ENCODE measurements at places on chromosomes 11 and 22.

- DNase-seq = no peak
Measured at GRCh38 chr11:83069441-83070043, 2.2 kb downstream of the RAB30 start.

GRCh38 chr11:75583718-75584658 is 21.9 kb downstream of the SERPINH1 start:
- no peak for DNase-seq

- DNase-seq = no peak
Measured at GRCh38 chr11:102313238-102313940, 3.9 kb upstream of the BIRC3 start.

GRCh38 chr11:5631969-5632635 is 7.3 kb downstream of the TRIM34 start:
- no peak for DNase-seq

DNA sequence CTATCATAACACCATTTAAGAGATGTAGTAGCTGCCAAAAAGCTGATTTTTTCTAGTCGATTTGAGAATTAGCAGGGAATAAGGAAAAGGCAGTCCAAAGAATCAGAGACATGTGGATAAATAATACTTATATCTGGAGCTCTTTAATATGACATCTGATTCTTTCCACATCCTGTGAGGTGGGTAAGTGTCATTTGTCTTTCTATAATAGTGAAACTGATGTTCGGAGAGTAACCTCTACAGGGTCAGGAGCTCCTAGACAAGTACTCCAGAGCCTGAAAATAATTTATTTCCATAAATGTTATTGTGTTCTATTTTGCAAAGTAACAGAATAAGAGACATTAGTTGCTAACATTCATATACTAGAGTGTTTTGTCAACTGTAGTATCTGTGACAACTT is 367.6 kb downstream of the DYNC2H1 start:
- no peak for DNase-seq

DNA sequence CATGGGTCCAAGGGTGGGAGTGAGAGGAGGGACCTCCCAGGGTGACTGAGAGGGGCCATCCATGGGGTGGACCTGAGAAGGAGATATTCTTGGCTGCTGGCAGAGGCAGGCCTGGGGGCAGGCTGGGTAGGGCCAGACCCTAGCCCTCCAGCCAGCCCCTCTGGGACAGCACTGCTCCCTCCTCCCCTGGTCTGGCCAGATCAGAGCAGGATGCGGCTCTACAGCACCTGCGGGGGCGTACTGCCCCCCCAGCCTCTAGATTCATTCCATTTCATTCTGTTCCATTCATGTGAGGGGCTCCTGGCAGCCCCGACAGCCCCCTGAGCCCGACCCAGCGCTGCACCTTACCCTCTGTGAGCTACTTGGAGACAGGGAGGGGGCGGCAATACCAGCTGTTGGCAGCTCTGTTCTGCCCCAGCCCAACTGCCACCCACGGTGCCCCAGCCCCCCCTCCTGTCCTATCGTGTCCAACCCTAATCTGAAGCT is 34.3 kb upstream of the MYRF start:
- DNase-seq = no peak

- DNase-seq = peak; percentile 13
Measured at GRCh38 chr11:56783448-56784041, 35.0 kb upstream of the OR9G4 start.

GRCh38 chr11:105367129-105367528 is 227.6 kb upstream of the CARD18 start:
- no peak for DNase-seq

- DNase-seq = no peak
Measured at GRCh38 chr11:71399341-71399740, 48.9 kb downstream of the DHCR7 start.

DNA sequence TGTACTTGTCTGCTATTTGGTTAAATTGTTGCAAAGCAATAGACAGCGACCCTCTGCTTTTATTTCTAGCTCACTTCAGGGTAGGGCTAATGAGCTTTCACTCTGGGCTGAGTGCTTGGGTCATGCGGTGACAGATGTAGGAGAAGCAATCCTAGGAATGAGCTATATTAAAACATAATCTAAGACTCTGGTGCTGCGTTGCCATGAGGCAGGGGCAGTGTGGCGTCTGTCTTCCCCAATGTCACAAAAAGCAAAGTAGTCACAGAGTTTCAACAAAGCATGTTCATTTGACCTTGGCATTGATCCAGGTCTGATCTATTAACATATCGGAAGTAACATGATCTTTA is 55.5 kb upstream of the GRAMD1B start:
- no peak for DNase-seq

DNA sequence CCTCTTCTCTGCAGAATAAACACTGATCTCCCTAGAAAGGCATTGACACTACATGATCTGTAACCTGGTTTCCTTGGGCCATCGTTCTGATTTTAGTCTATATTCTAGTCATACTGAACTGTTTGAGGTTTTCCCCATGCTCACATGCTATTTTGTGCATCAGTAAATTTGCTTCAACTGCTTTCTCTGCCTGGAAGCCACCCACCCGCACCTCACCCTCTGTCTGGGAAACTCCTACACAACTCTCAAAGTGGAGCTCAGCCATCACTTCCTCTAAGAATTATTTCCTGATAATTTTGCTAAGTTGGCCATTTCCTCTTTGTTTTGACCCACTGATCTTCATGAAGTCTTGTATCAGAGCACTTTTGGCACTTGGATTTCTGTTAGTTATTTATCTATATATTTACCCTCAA is 36.1 kb downstream of the MMP20 start:
- no peak for DNase-seq

GRCh38 chr22:32340411-32340810 is 17.3 kb upstream of the RFPL3 start:
- no peak for DNase-seq

DNA sequence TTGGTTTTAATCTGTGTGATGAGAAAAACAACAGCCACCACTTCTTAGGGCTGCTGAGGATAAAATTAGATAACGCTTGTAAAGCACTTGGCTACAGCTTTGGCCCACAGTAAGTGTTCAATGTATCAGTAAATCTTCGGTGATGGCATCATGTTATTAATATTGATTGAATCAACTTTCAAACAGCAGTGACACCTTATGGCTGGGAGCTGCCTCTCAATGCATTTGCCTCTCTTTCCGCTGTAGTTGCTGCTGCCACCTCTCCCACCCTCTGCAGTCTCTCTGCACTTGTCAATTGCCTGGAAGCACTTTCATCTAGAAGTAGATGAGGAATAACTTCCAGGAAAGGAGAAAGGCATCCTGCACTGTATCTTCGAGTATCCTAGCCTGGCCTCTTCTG is 491.1 kb downstream of the OPCML start:
- DNase-seq = no peak

DNA sequence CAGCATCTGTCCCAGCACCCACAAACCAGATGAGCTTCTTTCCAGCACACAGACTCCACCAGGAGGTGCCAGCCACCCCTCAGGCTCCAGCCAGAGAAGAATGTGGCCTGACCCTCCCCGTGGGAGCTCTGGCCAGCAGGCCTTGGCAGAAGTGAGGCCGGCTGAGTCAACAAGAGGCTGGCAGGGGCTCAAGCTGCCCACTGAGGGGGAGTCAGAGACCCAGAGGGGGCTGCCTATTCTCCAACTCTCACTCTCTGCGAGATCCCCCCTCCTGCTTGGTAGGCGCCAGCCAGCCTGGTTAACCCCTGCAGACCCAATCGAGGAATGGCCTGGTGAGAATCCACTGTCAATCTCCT is 10.6 kb upstream of the CDC42EP1 start:
- DNase-seq = no peak

- no peak for DNase-seq
Measured at GRCh38 chr11:41281131-41281742, 178.2 kb downstream of the LRRC4C start.

DNA sequence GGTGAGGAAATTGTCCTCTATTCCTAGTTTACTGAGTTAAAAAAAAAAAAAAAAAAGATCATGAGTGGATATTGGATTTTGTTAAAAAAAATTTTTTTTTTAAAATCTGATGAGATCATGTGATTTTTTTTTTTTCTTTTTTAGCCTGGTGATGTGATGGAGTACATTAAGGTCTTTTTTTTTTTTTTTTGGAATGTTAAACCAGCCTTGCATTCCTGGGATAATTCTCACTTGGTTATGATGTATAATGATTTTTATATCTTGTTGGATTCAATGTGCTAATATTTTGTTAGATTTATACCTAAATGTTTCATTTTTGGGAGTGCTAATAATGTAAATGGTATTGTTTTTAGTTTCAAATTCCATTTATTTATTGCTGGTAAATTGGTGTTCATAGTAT is 43.3 kb downstream of the DDX10 start:
- DNase-seq = no peak

- DNase-seq = no peak
Measured at GRCh38 chr11:69007975-69008381, 5.1 kb downstream of the MRGPRF start.

GRCh38 chr11:86205421-86206336 is 38.9 kb upstream of the EED start:
- DNase-seq = no peak

- DNase-seq = no peak
Measured at GRCh38 chr11:117717485-117718314, 79.3 kb downstream of the DSCAML1 start.

DNA sequence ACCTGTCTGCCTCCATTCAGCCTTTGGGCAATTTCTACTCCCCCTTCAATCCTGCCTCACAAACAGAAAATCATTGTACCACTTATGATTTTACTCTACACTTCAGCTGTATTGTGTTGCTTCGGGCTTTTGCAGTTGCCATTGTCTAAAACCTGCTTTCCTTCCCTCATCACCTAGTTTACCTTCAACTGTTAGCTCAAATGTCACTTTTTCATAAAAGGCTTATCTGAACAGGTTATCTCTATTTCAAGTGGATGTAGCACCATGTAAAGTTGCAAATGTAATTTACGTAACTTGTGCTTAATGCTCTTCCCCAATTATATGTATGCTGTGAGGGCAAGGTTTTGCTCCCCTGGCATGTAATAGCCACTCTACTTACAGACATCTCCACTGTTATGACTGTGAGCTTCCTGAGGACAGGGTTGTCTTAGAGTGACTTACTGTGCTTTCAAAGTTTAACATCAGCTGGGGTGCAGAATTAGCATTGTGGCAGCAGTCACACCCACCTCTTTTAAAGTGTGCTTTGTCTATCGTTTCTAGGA is 5.4 kb downstream of the RPS25 start:
- DNase-seq = no peak

GRCh38 chr11:73275381-73275750 is 3.2 kb downstream of the P2RY6 start:
- no peak for DNase-seq

DNA sequence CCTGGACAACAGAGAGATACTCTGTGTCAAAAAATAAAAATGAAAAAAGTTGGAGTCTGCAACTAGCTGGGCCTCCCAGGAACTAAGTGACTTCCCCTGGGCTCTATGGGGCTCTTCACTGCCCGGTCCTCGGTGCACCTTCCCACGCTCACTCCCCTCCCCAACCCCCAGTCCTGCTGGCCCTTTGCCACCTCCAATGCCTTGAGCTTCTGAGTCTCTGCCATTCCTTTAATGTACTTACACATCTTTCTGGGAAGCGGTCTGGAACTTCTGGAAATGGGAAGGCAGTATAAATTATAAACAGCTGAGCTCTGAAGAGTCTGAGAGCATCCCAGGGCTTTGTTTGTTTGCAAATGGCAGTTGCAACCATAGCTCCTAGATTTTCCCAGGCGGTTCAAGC is 5.9 kb upstream of the BATF2 start:
- DNase-seq = no peak

DNA sequence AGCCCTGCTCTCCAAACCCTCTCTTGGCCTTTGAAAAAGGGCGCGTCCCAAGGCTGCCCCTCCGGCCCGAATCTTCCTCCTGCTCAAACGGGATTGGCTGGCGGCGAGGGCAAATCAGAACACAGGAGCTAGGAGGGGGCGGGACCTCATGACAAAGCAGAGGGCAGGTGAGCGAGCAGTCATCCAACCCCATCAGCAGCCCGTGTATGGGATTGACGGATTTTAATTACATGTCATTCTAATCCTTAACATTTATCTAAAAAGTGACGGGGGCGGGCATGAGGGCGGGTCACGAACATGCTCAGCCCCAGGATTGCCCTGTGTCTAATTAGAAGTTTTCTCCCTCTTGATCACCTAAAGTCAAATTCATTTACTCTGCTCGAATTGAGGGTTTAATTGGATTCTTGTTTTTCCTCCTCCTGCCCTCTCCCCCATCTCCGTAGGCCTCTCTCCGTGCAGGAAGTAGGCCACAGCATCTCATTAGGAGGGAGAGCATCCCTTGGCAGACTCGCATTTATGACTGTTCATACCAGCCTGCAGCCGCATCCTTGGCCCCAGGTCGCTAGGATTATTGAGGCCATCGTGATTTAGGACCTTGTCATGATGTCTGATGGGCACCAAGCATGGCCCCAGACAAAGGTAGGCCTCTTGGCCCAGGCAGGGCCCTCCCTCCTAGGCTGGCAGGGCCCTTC is 147.1 kb downstream of the CHST1 start:
- no peak for DNase-seq

GRCh38 chr11:63872800-63873197 is 33.9 kb downstream of the MARK2 start:
- DNase-seq = no peak

- DNase-seq = peak; percentile 50
Measured at GRCh38 chr11:6251120-6251733, 8.4 kb upstream of the CCKBR start.

DNA sequence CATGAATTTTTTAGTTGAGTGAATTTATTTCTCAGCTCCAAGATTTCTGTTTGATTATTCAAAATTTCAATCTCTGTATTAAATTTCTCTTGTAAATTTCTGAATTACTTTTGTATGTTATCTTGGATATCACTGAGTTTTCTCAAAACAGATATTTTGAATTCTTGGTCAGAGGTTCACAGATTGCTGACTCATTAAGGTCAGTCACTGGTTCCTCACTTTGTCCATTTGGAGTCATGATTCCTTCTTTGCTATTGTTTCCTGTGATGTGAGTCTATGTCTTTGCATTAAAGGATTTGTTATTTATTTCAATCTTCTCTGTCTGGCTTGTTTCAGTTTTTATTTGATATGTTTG is 10.2 kb upstream of the IL17RA start:
- no peak for DNase-seq

DNA sequence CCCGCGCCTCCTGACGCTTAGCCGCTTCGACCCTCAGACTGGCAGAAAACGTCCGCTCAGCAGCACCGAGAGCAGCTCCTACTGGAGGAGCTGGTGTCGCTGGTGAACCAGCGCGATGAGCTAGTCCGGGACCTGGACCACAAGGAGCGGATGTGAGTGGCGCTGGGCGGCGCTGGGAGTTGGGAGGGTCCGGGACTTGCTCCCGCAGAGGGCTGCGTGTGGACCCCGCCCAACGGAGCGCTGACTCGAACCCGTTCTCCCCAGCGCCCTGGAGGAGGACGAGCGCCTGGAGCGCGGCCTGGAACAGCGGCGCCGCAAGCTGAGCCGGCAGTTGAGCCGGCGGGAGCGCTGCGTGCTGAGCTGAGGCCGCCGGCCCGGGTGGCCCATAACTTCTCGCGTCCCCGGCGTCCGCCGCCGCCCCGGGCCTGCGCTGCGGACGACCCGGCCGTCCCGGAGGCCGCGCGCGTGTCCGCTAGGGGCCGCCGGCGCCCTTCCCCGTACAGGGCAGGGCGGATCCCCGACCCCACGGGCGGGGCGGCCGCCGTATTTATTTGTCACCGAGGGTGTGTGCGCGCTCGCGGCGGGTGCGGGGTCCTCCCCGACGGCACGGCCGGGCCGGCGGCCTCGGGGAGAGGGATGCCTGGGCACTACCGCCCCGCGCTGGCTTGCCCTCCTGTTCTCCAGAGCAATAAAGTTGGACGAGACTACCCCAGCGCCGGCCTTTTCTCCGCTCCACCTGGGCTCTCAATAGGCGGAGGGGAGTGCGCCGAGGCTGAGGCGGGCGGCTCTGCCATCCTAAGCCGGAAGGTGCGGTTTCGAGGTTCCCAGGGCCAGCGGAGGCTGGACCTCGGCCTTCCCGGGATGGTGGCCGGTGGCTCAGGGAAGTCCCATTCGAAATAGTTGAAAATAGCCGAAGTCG is 3.4 kb downstream of the KCNK7 start:
- DNase-seq = no peak
